Stimulated activated CD8-positive, alpha-beta memory T cell treated with anti-CD3 and anti-CD28 coated beads, Interleukin-4, amount 100 ng/mL, for 1 hour (primary cell): ENCODE measurements at places on chromosomes 2 and 18.

DNA sequence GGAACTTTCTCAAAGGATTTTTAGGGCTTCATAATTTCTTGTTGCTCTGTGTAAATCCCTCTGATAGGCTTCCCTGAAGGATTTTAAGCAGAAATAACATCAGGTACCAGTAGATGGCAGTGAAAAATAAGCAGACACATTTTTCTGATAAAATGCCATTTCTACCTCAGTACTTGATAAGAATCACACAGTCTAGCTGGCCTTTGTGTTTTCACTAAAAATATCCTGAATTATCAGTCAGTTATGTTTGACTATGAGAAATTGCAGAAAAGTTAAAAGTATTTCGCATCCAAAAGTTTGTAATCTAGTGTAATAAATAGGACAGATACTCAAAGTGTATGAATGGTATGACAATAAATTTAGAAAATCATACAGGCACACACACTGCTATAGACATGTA, 68.7 kb downstream of the DNAJC10 start:
- no peak for DNase-seq

DNA sequence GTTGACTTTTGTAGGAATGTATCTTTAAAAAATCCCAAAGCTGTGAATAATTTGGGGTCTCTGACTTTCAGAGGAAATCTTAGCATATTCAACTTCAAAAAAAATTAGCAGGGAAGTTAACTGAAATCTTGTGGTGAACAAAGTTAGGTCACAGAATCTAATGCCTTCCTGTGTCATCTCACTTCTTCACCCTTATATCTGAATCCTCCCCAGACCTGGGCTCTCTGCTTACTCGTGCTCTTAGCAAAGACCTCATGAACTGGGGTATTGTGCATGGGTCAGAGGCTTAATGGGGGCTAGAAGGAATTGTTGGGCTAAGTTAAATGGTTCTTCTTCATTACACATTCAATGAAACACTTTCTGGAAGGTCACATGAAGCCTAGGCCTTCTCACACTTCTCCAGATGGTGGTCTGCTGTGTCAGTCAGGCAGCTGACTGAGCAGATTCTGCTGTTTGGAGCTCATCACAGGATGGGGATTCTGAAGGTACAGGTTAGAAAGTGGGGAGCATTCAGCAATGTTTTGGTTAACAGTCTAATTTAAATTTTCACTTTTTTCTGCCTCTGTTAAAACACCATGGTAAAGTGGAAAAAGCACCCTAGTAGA, 131.3 kb downstream of the SUCLG1 start:
- DNase-seq: no peak

DNA sequence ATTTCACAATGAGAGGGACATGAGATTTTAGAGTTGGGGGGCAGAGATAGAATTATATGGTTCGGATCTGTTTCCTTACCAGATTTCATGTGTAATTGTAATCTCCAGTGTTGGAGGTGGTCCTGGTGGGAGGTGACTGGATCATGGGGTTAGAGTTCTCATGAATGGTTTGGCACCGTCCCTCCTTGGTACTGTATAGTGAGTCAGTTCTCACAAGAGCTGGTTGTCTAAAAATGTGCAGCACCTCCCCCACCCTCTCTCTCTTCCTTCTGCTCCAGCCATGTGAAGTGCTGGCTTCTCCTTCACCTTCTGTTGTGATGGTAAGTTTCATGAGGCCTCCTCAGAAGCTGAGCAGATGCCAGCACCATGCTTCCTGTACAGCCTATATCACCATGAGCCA, 138.1 kb downstream of the SCG2 start:
- no peak for DNase-seq

DNA sequence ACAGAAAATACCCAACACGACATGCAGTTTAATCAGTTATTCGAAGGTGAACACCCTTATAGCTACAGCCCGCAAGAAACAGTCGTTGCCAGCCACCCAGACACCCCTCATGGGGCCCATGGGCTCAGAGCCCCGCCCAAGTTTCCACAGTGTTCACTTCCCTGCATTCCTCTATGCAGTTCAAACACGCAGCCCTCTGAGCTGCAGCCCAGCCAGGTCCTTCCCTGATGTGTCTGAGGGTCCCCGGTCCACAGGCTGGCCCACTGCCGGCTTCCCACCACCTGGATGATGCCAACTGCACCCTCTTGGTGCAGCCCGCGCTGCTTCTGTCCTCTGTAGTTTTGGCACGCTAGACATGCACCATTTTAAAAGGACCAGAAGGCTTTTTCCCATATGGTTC, 87.4 kb downstream of the ZNF516 start:
- DNase-seq: no peak

- DNase-seq: no peak
These were observed 33.7 kb upstream of the FAM98A start for GRCh38 chr2:33632831-33633230.

DNA sequence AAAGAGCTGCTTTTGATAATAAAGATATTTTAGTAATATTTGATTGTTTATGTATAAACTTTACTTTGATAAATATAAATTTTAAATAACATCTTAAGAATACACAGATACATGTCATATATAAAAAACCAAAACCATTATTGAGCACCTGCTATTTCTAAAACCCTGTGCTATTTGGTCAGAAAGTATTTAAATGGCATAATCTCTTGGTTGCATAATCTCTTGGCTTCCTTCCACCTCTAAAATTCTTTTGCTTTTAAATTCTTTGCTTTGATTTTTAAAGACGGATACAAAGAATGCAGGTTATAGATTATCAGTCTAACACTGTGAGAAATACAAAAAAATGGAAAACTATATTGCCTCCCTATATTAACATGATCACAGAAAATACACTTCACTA, 36.9 kb downstream of the ACMSD start:
- DNase-seq: no peak

- no peak for DNase-seq
These were observed 79.2 kb upstream of the PXDN start for GRCh38 chr2:1823187-1824169.
